NCI-H1092 treated with DMSO at 0.1 percent for 48 hours (cell line): ENCODE measurements at places on chromosomes 13 and 19.
A peak's percentile ranks its signal among the peaks of the same experiment; 100 is the strongest.

DNA sequence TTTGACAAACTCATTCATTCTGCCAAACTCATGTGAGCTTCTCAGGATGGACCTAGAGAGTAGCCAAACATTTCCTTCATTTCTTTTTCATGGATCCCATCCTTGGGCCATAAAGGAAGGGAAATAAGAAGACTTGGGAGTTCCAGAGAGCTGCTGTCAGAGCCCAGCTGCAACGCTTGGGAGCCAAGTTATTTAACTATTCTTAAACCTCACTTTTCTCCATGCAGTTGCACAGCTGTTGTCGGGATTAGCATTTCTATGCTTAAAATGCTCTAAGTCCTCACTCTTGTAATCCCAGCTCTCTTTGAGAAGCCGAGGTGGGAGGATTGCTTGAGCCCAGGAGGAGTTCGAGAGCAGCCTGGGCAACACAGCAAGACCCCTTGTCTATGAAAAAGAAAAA is 11.7 kb upstream of the CASP14 start:
- no peak for DNase-seq

DNA sequence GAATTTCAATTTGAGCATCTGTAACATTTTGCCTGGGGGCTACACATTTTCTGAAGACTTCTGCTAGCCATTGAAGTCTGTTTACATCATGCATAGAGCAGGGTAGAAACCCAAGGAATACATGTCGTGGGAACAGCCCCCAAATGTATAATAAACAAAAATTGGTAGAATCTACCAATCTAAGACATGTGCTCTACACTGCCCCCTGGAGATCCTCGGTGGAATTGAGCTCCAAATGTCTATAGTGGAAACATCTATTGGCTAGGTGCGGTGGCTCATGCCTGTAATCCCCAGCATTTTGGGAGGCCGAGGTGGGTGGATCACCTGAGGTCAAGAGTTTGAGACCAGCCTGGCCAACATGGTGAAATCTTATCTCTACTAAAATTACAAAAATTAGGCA is 57.3 kb downstream of the MBD3L2B start:
- DNase-seq: no peak

- DNase-seq: no peak
Measured at GRCh38 chr19:53646144-53646543, 14.3 kb downstream of the DPRX start.

- DNase-seq: no peak
Measured at GRCh38 chr19:33040994-33041827, 23.5 kb downstream of the RHPN2 start.

DNA sequence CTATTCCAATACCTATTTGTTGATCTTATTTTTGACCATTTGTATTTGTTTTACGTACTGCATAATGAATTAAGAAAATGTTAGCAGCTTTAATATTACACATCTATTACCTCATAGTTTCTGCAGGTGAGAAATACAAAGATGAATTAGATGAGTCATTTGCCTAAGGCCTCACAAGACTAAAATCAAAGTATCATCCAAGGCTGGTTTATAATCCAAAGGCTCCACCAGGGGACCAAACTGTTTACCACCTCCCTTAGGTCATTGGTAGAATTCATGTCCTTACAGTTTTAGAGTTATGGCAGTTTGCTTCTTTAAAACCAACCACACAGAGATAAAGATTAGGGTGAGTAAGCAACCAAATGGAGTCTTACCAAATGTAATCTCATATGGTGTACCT is 848.1 kb downstream of the SLITRK6 start:
- DNase-seq: no peak

- no peak for DNase-seq
Measured at GRCh38 chr13:97780486-97780885, 173.0 kb upstream of the IPO5 start.

DNA sequence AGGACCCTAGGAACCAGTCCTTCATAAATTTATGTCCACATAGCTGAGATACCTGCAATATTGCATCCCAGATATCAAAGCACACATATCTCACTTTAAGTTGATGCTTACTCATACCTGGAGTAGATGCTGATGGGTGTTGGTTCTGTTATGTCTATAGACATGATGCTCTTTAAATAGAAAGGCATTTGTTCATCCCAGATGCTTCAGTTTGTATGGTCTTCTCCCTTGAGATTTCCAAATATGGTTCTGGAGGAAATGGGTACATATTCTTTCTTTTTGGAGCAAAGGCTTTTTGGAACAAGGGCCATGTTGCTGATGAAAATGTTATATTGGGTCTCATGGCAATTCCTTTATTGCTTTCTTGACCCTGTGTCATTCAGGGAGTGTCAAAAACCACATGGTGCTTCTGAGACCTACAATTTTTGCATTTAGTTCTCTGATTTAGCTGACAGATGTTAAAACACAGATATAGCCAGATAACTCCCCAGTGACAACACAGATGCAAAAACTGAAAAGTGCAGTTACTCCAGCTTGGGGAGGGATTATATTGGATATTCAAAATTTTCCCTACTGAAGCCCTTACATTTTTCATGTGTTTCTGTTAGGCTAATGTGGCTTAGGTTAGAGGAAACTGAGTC is 211.4 kb downstream of the KCNRG start:
- no peak for DNase-seq

- peak; percentile 2 for DNase-seq
Measured at GRCh38 chr19:44851427-44851826, 5.3 kb downstream of the NECTIN2 start.

GRCh38 chr13:21530656-21531055 is 71.6 kb upstream of the ZDHHC20 start:
- DNase-seq: no peak

GRCh38 chr19:29418201-29418600 is 107.6 kb upstream of the VSTM2B start:
- no peak for DNase-seq

GRCh38 chr13:44243198-44243857 is 130.3 kb upstream of the SERP2 start:
- no peak for DNase-seq

DNA sequence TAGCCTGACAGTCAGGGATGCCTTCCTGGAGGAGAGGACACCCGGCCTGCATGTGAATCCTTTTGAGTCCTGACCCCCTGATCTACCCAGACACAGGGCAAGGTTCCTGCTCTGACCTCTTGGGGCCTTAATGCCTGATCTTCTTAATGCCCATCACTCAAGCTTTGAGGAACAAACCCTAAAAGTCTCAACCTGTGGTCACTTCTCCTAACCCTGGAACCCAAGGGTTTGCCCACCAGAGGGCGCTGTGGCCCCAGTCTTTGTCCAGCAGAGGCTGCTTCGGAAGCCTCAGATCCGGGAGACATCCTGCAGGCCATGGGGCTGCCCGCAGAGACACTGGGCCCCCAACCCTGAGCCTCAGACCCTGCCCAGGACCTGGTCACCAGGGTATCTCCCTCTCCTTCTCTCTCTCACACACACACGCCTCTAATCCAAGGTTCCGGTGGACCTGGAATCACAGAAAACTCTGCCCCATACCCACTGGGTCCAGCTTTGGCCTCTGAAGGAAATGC is 9.8 kb upstream of the DPF1 start:
- DNase-seq: peak; percentile 19

DNA sequence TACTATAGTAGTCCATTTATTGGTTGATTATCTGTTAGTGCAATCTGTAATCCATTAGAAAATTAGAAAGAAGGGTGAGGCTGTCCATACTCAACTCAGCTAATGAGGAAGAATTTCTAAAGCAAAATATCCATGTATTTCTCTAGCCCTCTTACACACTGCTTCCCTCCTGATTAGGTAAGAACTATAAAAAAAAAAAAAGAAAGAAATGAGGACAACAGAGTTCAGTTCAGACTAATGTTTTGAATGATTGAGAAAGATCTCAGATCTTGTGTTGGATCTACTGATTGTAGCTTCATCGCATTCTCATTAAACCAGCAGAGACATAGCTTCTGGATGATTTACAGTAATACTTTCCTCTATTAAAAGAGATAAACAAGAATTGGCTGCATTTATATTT is 233.3 kb downstream of the KLF5 start:
- DNase-seq: no peak

DNA sequence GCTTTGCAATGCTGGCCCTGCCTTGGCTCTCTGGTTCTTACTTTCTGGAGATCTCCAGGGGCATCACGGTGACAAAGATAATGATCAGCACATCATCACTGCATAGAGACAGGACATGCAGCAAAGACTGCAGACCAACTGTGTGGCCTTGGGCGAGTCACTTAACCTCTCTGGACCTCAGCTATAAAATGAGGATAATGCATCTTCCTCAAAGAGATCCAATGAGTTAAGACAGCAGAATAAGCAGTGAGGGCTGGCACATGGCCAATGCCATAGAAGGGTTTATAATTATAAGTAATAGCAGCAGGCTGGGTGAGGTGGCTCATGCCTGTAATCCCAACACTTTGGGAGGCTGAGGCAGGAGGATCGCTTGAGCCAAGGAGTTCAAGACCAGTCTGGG is 2.4 kb downstream of the MAG start:
- DNase-seq: no peak

DNA sequence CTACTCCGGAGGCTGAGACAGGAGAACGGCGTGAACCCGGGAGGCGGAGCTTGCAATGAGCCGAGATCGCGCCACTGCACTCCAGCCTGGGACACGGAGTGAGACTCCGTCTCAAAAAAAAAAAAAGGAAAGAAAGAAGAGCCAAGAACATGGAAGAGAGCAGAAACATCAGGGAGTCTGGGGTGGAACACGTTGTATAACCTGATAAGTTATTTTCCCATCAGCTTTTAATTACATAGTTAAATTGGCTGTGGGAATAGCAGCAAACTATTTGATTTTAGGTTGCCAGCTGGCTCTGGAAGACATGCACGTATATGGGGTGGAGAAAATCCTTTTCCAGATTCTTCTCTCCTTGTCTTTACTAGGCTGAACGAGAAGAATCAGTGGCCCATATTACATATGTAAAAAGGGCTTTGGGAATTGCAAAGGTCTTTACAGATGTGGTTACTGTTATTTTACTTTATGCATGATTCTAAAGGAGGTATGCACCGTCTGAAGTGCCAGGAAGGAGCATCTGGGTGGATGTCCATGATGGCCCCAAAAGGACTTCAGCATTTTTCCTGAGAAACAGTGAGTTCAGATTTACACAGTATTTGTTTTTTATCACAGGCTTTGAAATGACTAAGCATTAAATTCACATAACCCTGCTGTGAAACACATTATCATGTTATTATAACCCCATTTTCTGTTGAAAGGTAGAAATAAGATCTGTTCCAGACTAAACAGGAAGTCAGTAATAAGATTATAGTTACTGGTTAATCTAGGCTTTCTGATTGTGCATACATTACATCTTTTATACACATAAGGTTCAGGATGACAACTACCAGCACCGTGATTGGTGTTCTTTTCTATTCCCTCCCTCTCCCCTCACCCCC is 4.6 kb upstream of the NAA16 start:
- DNase-seq: no peak

DNA sequence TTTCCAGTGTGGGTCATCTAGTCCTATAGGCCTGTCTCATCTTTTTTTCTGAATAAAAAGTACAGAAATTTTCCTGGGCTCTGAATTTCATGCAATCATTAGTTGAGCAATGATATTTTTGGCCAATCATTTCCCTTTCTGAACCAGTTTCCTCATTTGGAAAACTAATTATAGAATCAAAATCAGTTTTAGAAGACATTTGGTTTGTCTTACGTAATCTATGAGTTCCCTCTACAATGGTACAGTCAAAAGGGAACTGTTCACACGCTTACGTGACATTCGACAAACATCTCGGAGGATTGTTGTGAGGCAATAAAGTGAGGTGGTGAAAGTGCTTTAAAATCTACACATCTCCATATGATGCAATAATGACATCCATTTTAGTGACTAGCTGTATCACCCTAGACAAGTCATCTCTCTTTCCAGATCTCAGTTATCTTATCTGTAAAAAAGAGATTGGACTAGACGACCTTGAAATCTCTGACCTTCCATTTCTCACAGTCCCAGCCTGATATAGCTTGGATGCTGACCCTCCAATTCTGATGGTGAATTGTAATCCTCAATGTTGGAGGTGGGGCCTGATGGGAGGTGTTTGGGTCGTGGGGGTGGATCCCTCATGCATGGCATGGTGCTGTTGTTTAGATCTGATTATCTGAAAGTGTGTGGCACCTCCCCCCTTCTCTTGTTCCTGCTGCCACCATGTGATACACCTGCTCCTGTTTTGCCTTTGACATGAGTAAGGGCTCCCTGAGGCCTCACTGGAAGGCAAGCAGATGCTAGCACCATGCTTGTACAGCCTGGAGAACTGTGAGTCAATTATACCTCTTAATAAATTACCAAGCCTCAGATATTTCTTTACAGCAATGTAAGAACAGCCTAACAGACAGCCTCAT is 26.7 kb downstream of the FLT1 start:
- DNase-seq: no peak

DNA sequence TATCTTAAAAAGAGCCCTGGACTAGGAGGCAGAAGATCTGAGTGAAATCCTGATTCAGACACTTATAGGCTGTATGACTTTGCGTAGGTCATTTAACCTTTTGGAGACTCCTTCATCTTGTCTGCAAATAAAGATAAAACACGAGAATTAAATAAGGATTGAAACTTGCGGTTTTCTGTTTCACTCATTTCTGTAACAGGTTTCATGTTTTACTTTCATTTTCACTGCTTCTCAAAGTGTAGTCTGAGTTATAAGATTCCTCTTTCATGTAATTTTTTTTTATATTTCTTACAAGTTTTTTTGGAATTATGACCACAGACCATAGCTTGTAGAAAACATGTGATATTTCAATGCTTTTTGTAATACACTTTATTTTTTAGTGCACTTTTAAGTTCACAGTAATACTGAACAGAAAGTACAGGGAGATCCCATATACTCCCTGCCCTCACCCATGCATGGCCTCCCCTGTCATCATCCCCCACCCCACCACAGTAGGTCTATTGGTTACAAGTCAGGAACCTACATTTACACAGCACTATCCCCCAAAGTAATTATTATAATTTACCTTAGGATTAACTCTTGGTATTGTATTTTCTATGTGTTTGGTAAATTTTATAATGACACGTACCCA is 174.6 kb downstream of the ITGBL1 start:
- no peak for DNase-seq

DNA sequence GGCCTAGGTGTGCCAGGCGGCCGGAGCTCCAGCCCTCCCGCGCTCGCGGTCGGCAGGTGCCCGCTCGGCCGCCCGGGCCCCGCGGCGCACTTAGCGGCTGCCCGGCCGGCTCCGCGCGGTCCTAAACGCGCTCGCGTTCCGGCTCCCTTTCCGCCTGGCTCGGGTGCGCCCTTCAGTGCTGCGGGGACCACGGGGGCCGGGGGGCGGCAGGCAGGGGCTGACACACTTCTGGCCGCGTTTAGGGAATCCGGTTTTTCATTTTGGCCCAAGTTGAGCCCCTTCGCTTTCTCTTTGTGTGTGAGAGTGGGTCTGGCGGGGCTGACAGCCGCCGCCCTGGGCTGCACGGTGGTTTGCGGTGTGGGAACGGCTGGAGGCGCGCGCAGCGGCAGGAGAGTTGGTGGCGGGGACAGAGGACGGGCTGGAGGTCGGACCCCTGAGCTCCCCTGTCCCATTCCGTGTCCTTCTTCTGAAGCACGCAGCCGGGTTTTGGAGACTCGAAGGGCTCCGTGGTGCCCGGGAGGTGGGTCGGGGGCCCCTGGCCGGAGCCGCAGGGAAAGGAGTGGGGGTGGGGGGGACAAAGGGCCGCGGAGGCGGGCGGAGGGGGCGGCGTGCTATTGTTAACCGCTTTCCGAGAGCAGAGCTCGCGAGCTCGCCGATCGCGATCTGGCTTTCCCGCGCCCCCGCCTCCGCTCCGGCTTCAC is 3.1 kb downstream of the FGF9 start:
- DNase-seq: peak; percentile 78

- DNase-seq: no peak
Measured at GRCh38 chr13:29918845-29919244, 68.4 kb upstream of the UBL3 start.

- DNase-seq: no peak
Measured at GRCh38 chr13:51015973-51016372, 95.1 kb downstream of the C13orf42 start.
